ENCODE measurements at places on chromosomes 6 and 20.

DNA sequence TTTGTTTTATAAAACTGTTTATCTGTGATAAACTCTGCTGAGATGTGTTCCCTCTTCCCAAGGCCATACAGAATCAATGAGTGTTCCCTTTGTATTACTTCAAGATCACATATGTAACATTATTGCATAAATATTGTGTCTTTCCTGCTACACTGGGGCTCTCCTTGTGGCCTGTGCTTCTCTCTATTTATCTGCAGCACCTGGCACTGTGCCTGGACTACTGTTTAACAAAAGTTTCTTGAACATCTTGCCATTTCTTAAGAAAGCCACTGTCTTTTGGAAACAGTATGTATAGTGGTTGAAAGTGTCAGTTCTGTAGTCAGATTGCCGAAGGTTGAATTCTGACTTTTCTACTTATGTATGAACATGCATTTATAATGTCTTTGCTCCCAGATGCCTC lies 169.0 kb upstream of the SCGN start:
- DNase-seq = no peak

- no peak for DNase-seq
Observed at GRCh38 chr20:49687595-49688567, 25.8 kb downstream of the B4GALT5 start.

GRCh38 chr6:28711788-28712341 lies 186.2 kb downstream of the GPX5 start:
- DNase-seq = no peak

DNA sequence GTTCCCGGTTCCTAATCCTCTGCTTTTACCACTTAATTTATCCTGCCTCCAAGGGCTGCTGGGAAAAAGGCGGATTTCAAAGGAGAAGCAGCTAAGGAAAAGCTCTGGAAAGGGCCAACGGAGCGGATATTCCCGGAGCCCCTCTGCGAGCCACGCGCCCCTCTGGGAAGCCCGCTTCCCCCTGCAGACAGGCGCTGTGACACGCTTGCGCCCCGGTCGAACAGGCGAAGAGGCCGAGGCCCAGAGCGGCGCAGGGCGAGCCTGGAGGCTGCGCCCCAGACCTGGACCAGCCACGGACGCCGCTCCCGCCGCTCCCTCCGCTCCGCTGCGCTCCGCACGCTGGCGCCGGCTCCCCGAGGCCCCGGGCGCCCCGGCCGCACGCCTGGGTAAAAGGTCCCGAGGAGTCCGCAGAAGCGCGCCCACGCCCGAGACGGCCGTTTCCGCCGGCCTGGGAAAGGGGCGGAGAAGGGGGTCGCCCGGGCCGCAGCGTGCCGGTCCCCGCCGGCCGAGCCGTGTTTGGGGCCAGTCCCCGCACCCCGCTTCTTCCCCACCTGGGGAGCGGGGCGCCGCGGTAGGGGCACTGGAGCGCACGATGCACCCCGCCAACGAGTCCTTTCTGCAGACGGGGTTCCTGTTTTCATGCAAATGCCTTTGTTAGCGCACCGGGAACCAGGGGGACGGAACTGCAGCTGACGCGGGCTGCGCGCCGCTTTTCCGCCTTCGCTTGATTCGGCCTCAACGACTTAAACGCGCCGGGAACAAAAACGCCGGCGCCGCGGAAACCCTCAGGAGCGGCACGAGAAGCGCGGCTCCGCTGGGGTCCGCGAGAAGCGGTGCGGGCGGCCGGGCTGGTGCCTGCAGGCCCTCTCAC lies 91.9 kb upstream of the SIRPA start:
- DNase-seq = no peak

DNA sequence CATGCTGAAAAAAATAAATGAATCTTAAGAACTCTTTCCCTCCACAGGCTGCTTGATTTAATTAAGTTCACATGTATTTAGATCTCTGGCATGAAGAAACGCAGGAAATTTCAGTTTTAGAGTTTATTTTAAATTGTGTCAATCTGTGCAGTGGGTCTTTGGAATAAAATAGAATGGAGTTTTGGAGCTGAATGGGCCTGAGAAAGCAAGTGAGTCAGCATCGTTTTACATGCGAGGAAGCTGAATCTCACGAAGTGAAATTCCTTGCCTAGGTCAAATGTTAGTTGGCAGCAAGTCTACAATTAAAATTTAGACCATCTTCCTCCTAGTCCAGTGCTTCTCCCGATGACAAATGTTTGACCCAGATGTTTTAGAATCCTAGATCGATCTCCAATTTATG lies 22.4 kb downstream of the MAP7 start:
- no peak for DNase-seq

GRCh38 chr6:28635547-28636158 lies 110.0 kb downstream of the GPX5 start:
- no peak for DNase-seq

GRCh38 chr6:25919657-25920056 lies 10.8 kb downstream of the SLC17A2 start:
- no peak for DNase-seq

- no peak for DNase-seq
Observed at GRCh38 chr20:13207016-13207415, 14.1 kb upstream of the ISM1 start.

- no peak for DNase-seq
Observed at GRCh38 chr6:97995158-97995557, 712.1 kb upstream of the MMS22L start.

GRCh38 chr20:11311659-11312224 lies 606.0 kb upstream of the BTBD3 start:
- DNase-seq = no peak

DNA sequence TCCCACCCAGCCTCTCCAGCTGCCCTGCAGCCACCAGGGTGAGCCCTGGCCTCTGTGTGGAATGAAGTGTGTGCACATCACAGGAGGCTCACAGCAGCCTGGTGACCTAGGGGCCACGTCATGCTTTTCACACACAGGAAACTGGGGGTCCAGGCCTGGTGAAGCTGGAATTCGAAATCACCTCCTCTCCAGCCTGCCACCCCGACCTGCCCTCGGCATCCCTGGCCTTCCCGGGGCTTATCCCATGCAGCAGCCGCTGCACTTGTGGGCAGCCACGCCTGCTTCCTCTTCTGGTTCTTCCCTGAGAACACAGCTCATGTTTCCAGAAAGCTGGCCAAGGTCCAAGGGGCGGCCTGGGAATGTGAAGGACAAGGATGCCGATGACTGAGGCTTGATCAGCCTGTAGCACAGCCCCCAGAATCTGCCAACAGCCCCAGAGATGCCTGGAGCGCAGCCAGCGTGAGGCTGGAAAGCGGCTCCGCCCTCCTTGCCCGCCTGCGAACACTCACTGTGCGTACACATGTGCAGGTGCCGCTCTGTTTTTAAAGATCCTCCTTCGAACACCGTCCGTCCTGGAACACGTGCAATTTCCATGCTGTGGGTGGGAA lies 4.2 kb upstream of the NTSR1 start:
- no peak for DNase-seq

- no peak for DNase-seq
Observed at GRCh38 chr6:38804358-38804757, 89.2 kb downstream of the DNAH8 start.
